Vein endothelial cell (primary cell): ENCODE measurements at places on chromosomes 5 and 9. TPM values are rescaled to one million over a fixed set of nuclear protein-coding genes. Genes with fewer than 3 reads are reported as not detected.

SLC26A2 gene
- total RNA-seq: 28.4 and 33.4 TPM in 2 replicates

TNFAIP8 gene
- 10.4 and 12.1 TPM in 2 replicates for total RNA-seq

ADAM19 gene
- 35.9 and 60.1 TPM in 2 replicates for total RNA-seq

GABRA6 gene
- total RNA-seq: not detected in 2 replicates

MARVELD2 gene
- 4.8 and 6.2 TPM in 2 replicates for total RNA-seq

RAPGEF1 gene
- total RNA-seq: 89.5 and 106 TPM in 2 replicates

TERT gene
- not detected in 2 replicates for total RNA-seq

PRR16 gene
- total RNA-seq: 0.48 TPM in 1 of 2 replicates, not detected in the other

UBAP1 gene
- 40.5 and 41.2 TPM in 2 replicates for total RNA-seq

ZNF454 gene
- 0.98 and 1.1 TPM in 2 replicates for total RNA-seq

GRXCR2 gene
- not detected in 2 replicates for total RNA-seq

FBXL7 gene
- total RNA-seq: 22.2 and 26.3 TPM in 2 replicates

MARCHF6 gene
- total RNA-seq: 62.3 and 66.6 TPM in 2 replicates

ARHGEF28 gene
- 154 TPM in 2 replicates for total RNA-seq

PTGDS gene
- total RNA-seq: not detected in 2 replicates

MSH3 gene
- total RNA-seq: 13.1 and 20.8 TPM in 2 replicates

PIP5K1B gene
- 0.19 TPM in 1 of 2 replicates, not detected in the other for total RNA-seq

NPR3 gene
- total RNA-seq: 0.96 and 1.3 TPM in 2 replicates

FGFR4 gene
- total RNA-seq: 2.3 and 4.6 TPM in 2 replicates

KCTD16 gene
- 0.19 and 1.6 TPM in 2 replicates for total RNA-seq

SERINC5 gene
- 14.7 and 15.0 TPM in 2 replicates for total RNA-seq

GFI1B gene
- total RNA-seq: not detected in 2 replicates

FGF1 gene
- total RNA-seq: under 0.01 and 0.98 TPM in 2 replicates

LPCAT1 gene
- total RNA-seq: 41.5 and 44.0 TPM in 2 replicates

PRUNE2 gene
- total RNA-seq: 6.5 and 7.8 TPM in 2 replicates

LCNL1 gene
- total RNA-seq: not detected in 2 replicates

RNF183 gene
- not detected in 2 replicates for total RNA-seq

SLC1A3 gene
- not detected in 2 replicates for total RNA-seq

CCIN gene
- 0.10 and 0.65 TPM in 2 replicates for total RNA-seq

ZMAT2 gene
- total RNA-seq: 25.2 and 32.4 TPM in 2 replicates

LRRC70 gene
- total RNA-seq: 45.9 and 48.7 TPM in 2 replicates

FOXD4L6 gene
- 0.29 and 0.33 TPM in 2 replicates for total RNA-seq

CCNH gene
- total RNA-seq: 82.8 and 83.3 TPM in 2 replicates

HRH2 gene
- total RNA-seq: under 0.01 TPM in 1 of 2 replicates, not detected in the other

GPX8 gene
- total RNA-seq: 80.4 and 84.5 TPM in 2 replicates

RNF208 gene
- 0.19 and 0.65 TPM in 2 replicates for total RNA-seq

CCL27 gene
- not detected in 2 replicates for total RNA-seq

BRINP1 gene
- 0.19 TPM in 1 of 2 replicates, not detected in the other for total RNA-seq

CRB2 gene
- total RNA-seq: not detected in 2 replicates

GCNT1 gene
- 3.9 and 6.9 TPM in 2 replicates for total RNA-seq

PCDHA9 gene
- total RNA-seq: under 0.01 TPM in 2 replicates

SUSD1 gene
- 38.0 and 47.0 TPM in 2 replicates for total RNA-seq

LCN1 gene
- not detected in 2 replicates for total RNA-seq

ANKRD18A gene
- under 0.01 TPM in 1 of 2 replicates, not detected in the other for total RNA-seq

AQP3 gene
- 0.10 TPM in 1 of 2 replicates, not detected in the other for total RNA-seq

IFNA10 gene
- not detected in 2 replicates for total RNA-seq
